ENCODE measurements at places on chromosomes 7 and 10. TPM values are rescaled to one million over a fixed set of nuclear protein-coding genes. Genes with fewer than 3 reads are reported as not detected.
A peak's percentile ranks its signal among the peaks of the same experiment; 100 is the strongest.

- no peak for DNase-seq
These were observed 140.4 kb upstream of the BMPER start for GRCh38 chr7:33764752-33765451.

- no peak for DNase-seq
These were observed 10.4 kb downstream of the HTR7 start for GRCh38 chr10:90847436-90847835.

Gene RGR
- total RNA-seq = not detected

DNA sequence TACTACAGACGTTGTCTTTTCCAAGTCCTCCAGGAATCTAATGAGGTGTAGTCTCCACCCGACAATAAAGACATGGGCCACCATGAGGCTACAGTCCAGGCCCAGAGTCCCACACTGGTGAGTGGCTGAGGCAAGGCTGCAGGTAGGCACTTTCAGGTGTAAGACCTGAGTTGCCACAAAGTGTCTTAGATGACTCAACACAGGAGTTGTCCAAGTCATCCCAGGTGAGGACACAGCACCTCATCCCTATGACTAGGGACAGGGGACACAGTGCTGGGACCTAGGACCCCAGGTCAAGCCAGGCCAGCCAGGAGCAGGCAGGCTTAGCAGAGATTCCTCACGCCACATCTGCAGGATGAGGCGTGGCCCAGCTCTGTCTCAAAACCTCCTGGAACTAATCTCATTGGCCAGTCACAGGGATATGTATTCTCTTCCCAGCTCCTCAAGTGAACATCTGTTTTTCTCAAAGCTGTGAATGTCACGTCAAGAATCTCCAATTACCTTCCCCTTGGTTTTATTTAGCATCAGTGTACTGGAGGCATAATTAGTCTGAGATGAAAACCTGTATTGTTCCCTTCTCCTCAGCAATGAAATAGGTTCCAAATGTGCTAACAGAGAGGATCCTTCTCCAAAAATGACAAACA, 254.6 kb downstream of the GRID1 start:
- no peak for DNase-seq

Gene ICA1
- 2.3 TPM for total RNA-seq

DNA sequence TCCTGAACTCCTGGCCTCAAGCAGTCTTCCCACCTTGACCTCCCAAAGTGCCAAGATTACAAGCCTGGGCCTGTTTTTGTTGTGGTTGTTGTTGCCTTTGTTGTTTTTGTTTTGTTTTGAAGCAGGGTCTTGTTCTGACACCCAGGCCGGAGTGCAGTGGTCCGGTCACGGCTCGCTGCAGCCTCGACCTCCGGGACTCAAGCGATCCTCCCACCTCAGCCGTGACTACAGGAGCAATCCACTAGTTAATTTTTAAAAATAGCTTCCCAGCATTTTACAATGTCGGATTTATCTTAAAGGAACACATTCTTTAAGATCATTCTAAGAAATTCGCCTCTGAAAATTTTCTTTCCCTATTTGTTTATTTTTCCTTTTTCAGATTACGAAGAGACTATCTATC, 27.7 kb upstream of the AP5Z1 start:
- DNase-seq = no peak

Gene WNT16
- not detected for total RNA-seq

DNA sequence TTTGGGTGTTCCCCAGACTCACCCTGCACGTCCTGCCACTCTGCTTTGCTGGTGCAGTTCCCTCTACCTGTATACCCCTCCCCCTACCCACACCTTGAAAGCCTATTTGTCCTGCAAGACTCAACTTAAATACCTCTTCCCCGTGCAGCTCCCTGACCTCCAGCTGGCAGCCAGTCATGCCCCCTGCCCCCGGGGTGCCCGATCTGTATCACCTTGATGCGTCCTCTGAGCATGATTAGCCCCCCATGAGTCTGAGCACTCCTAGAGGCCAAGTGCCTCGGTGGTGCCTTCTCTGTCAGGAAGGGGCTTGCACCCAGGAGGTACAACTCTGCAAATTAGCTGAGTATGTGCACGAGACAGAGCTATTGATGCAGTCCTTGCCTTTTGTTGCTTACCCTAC, 95.1 kb downstream of the RGS10 start:
- no peak for DNase-seq

DNA sequence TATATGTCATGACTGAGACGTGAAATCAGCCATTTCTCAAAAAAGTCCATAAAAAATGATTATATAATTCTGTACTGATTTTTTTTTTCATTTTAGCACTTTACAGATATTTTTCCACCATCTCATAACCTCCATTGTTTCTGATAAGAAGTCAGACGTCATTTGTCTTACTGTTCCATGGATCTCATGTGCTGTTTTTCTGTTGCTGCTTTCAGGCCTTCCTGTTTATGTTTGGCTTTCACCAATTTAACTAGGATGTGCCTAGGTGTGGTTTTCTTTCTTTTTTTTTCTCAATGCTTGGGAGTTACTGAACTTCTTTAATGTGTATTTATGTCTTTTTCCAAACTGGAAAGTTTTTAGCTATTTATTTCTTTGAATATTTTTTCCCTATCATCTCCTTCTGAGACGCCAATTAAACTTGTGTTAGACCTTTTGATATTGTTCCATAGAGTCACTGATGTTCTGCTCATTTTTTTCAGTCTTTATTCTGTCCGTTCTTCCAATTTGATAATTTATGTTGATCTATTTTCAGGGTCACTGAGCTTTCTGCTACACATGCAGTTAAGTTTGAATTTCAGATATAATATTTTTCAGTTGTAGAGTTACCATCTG, 43.3 kb downstream of the TAF3 start:
- DNase-seq = no peak

Gene CPN1
- not detected for total RNA-seq

Gene CYP2C18
- total RNA-seq = not detected

- no peak for DNase-seq
These were observed 34.5 kb downstream of the FAM25A start for GRCh38 chr10:87054373-87055295.

GRCh38 chr7:108236681-108237415, 106.7 kb upstream of the LAMB4 start:
- no peak for DNase-seq

Gene TLX1
- not detected for total RNA-seq

Gene NEUROG3
- not detected for total RNA-seq

DNA sequence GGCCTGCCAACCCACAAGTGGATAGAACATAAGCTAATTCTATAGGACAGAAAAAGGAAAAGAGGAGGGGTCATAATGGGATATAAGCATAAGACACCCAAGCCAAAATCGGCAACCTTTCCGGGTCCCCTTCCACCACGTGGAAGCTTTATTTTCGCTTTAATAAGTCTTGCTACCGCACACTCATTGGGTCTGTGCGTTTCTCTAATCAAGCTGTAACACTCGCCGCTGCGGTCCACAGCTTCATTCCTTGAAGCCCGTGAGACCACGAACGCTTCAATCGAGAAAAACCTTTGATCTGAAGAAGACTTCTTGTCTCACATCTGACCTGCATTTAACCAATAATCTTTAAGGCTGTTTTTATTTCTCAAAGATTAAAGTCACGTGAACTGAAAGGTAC, 35.8 kb upstream of the HECW1 start:
- no peak for DNase-seq

Gene CPA4
- total RNA-seq = 0.11 TPM

DNA sequence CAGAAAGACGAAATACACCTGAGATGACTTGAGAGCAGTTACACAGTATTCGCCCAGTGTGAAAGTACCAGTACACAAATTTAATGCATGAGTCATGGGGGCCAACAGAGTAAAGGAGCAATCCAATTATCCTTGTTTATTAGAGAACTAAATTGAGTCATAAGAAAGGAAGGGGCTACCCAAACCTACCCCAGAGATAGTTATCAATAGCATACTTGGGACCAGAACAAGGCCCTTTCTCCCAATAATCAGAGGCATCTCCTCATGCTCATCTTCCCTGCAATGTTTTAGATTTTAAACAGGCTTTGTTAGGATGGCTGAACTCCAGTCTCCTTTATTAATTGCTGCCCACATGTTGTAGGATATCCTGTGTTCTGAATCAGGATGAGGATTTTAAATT, 239.7 kb upstream of the LRGUK start:
- DNase-seq = no peak

Gene GPRIN2
- total RNA-seq = not detected

Gene OPN1SW
- total RNA-seq = not detected

DNA sequence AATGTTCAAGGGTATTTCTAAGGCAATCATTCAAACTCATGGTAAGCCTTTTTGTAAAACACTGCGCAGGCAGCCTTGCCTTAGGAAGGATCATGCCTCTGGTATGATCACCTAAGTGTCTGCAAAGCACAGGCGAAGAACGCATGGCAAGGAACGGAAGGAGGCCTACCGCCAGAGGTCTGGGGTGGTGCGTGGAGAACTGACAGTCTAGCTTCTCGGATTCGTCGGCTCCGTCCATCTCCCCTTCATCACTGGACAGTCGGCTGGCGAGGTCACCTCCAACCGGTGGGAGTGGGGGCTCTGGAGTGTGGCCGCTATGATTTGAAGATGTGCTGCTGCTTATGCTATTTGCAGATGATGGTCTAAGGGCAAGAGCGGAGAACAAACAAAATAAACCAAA, 42.6 kb upstream of the EFCAB10 start:
- no peak for DNase-seq

DNA sequence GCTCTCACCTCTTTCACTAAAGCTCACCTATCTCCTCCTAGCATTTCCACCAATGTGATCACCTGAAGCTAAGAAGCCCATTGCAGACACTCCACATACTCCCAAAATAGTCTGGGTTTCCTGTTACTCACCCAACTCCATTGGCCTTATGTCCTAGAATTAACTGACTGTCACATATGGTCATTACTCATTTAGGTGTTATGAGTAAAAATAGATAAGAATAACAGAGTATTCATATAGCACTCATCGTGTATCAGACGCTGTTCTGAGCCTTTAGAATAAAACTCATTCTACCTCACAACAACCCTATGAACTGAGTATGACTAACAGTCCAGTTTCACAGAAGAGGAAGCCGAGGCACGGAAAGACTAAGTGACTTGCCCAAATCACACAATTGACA, 174.2 kb upstream of the NPVF start:
- DNase-seq = no peak

DNA sequence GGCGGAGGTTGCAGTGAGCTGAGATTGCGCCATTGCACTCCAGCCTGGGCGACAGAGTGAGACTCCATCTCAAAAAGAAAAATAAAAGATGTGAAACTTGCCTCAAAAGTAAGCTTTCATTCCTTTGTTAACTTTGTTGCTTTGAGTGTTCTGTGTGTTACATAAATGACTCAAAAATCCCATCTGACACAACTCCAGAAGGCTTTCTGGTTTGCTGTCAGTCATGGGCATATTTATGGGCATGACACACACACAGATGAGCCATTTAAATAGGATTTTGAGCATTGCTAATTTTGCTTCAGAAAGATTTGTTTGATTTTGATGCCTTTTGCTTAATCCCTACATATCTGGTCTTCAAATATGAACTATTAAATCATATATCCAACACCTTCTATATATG, 82.6 kb downstream of the CACNB2 start:
- no peak for DNase-seq

- no peak for DNase-seq
These were observed 84.8 kb upstream of the LRRC18 start for GRCh38 chr10:49024484-49024883.

DNA sequence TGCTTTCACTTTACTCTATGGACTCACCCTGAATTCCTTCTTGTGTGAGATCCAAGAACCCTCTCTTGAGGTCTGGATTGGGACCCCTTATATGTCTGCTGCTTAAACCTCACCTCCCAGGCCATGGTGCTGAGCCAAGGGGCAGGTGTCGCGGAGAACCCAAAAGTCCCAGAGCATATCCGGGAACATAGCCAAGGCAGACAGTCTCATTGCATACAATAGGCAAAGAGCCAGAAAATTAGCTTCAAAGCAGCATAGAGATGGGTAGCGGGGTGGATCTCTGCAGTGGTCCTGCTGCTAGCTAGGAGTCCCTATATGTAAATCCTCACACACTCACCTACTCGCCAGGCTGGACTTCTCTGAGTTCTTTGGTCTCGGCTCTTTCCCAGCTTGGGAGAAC, 5.5 kb downstream of the CCL24 start:
- DNase-seq = no peak

- DNase-seq = no peak
These were observed 208.4 kb downstream of the POU6F2 start for GRCh38 chr7:39186131-39186530.

- no peak for DNase-seq
These were observed 249.0 kb upstream of the PLXNA4 start for GRCh38 chr7:132825222-132825621.

Gene C10orf105
- total RNA-seq = not detected

GRCh38 chr7:149495785-149496641, 1.6 kb downstream of the ZNF746 start:
- DNase-seq = peak; percentile 85

Gene CYP3A4
- 3.2 TPM for total RNA-seq

DNA sequence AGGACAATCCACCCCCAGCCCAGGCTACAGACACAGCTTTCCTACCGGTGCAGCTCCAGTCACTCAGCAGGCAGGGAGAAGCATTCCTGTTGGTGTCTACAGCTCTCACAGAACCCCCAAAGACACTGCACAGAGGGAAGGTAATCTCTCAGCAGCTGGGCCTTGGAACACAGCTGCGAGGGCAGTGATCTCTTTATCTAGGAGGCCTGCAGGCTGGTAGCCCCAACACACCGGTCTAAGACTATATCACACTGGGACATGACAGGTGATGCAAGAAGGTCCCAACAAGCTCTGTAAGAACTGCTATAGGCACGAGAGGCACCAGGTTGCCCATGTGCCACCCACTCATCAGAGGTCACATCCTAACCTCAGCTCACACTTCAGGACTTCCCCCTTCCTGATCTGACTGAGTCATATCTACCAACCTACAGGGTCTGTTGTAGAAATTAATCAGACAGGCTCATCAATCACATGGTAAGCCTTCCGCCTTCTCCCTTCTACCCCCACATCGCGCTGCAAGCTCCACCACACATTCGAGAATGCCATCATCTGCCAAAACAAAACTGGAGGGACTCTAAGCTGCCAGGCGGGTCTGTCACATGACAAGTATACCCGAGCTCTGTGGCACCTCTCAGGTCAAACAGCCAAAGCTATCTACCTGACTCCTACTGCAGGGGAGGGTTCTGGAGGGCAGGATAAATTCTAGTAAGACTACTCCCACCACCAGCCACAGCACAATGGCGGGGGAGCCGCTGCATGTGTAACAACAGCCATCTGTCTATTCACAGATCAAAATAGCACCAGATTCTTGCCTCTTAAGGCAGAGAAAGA, 26.1 kb downstream of the FAM53B start:
- DNase-seq = peak; percentile 53

DNA sequence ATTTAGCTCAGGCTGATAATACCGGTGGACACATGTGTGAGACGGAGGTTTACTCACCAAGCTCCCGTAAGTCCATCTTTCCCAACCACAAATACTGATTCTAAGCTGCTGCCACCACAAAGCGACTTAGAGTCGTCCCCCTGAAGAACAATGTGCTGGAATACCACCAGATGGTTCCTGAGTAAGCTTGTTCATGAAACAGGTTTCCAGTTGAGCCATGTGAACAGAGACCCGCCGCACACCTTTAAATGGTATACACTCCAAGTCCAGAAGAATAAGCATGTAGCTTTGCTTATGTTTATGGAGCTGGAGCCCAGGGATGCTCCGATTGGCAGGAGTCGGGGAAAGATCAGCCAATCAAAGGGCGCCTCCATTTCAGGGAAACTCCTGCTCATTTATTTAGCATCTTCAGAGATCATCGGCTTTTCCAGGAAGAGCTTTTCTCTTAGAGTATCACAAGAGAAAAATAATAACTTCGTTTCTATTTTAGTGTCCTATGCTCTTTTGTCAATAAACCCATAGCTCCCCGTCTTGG, 261.6 kb upstream of the AOAH start:
- no peak for DNase-seq

GRCh38 chr7:150363872-150364271, 4.8 kb upstream of the REPIN1 start:
- DNase-seq = no peak
